Stimulated activated CD4-positive, alpha-beta T cell treated with anti-CD3 and anti-CD28 coated beads, Interleukin-12 subunit alpha, Interleukin-12 subunit beta, amount 100 ng/mL, for 24 hours (primary cell): ENCODE measurements at places on chromosomes 16 and 17.

DNA sequence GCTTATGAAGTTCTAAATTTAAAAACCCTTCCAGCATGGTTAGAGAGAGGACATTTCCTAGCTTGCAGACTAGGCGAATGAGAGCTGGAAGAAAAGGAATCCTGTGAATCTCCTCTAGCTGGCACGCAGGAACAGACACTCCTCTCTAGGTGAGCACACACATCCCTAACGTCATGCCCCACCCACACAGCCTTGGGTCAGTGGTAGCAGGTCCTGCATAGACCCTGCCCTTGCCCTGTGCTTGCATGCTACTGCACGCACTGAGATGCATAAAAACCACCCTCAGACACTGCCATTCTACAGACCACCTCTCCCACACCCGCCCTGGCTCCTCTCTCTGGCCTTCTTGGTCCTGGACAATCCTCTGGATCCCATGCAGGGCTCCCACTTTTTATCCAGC lies 23.5 kb downstream of the CES1 start:
- DNase-seq: no peak

GRCh38 chr16:56628486-56629350 lies 3.1 kb downstream of the MT1E start:
- no peak for DNase-seq

DNA sequence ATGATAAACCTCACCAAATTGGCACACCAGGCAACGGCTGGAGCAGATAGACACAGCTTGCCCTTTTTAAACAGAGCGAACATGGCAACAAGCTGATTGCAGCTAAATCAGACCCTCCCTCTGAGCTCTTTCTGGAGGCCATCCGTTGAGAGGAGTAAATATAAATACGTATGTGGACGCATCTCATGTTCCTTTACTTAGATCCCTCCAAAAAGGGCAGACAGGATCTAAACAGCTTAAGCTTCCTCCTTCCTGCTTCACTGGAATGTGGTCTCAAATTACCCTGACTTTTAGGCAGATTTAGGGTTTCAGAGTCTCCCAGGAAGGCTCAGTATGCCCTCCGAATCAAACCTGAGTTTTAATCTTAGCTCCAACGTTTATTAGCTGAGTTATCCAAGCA lies 204.7 kb upstream of the GOT2 start:
- DNase-seq: no peak

- DNase-seq: no peak
These were observed 1.2 kb downstream of the SIAH1 start for GRCh38 chr16:48383877-48384519.

- DNase-seq: no peak
These were observed 210.6 kb upstream of the KCNJ16 start for GRCh38 chr17:69864462-69864861.

DNA sequence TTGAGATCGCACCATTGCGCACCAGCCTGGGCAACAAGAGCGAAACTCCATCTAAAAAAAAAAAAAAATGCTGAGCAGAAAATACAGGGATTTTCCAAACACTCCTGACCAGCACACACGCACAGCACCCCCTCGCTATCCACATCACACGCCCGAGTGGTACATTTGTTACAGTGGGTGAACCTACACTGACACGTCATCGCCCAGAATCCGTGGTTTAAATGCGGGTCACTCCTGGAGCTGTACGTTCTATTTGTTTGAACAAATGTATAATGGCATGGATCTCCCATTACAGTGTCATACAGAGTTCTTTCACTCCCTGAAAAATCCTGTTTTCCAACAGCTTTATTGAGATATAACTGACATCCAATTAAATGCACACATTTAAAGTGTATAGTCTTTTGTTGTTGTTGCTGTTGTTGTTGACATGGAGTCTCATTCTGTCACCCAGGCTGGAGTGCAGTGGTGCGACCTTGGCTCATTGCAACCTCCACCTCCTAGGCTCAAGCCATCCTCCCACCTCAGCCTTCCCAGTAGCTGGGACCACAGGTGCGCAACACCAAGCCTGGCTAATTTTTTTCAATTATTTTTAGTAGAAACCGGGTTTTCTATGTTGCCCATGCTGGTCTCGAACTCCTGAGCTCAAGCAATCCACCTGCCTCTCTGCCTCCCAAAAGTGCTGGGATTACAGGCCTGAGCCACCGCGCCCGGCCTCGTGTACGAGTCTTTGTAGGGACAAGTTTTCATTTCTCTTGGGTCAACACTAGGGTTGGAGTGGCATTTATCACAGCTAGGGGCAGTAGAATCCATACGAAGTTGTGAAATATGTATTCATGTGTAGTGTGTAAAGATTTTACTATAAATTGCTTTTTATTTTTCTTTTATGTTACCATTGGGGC lies 4.4 kb upstream of the CARHSP1 start:
- no peak for DNase-seq
